ENCODE measurements at places on chromosomes 1 and 21.

DNA sequence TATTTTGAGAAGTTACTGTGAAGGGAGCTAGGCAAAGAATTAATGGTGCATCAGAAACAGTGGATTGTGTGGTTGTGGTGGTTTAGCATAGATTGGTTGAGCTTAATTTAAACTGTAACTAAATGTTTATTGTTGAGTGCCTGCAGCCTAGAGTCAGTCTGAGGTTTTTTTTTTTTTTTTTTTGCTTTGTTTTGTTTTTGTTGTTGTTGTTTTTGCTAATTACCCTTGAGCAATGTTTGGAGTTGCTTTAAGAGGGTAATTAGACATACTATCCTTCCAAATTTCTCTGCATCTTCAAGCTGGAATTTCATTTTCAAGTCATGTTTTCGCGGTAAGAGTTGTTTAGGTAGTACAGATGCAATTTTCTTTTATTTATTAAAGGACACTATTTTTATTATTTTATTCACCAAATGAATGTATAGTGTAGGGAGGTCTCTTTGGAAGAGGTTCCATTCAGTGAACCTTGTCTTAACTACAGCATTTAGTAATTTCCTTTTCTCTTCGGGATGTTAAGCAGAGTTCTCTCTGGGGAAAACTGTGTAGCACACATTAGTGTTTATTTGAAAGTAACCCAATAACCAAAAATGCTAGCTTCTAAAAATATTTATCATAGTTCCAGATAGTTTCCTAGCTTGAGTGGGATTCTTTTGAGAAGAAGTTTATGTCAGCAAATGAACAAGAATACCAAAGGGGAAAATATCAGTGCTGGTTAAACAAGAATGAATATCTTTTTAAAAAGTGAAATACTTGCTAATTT lies 82.3 kb downstream of the CLIC4 start:
- DNase-seq: no peak

- DNase-seq: no peak
These were observed 147.8 kb downstream of the TLR5 start for GRCh38 chr1:222995236-222995580.

DNA sequence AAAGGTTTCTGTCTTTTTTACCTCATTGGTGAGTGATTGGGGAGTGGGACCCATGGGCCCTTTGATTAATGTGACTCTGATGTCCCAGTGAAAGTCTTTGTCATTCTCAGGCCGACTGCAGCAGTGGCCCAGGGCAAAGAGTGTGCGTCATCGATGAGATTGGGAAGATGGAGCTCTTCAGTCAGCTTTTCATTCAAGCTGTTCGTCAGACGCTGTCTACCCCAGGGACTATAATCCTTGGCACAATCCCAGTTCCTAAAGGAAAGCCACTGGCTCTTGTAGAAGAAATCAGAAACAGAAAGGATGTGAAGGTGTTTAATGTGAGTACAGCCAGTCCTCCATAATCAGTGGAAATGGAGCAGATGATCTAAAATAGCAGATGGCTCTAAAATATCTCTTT lies 19.4 kb downstream of the NTPCR start:
- no peak for DNase-seq

DNA sequence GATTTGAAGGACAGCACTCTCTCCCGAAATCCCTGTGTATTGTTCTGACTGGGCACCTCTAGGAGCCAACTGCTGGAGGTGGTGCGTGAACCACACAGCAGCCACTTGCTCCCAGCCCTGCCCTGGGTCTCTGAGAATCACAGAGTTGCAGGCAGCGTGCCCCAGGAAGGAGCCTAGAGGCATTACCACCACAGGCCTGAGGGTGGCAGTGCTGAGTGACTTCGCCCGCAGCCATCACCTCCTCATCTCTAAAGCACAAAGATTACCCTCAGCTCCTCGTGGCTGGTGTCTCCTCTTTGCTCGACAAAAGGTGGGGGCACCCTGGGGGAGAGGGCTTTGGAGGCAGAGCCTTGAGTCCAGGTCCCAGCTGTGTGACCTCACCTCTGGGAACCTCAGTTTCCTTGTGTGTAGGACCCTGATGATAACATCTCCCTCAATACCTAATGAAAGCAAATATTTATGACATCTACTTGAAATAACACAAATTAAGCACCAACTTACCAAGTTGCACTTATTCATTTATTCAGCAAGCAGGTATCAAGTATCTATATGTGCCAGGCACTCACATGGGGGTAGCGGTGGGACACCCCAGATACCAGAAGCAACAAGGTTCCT lies 86.3 kb downstream of the VWA5B1 start:
- DNase-seq: no peak

GRCh38 chr1:237861944-237862343 lies 28.8 kb downstream of the ZP4 start:
- no peak for DNase-seq

- no peak for DNase-seq
These were observed 6.1 kb downstream of the GJC2 start for GRCh38 chr1:228155596-228156514.

DNA sequence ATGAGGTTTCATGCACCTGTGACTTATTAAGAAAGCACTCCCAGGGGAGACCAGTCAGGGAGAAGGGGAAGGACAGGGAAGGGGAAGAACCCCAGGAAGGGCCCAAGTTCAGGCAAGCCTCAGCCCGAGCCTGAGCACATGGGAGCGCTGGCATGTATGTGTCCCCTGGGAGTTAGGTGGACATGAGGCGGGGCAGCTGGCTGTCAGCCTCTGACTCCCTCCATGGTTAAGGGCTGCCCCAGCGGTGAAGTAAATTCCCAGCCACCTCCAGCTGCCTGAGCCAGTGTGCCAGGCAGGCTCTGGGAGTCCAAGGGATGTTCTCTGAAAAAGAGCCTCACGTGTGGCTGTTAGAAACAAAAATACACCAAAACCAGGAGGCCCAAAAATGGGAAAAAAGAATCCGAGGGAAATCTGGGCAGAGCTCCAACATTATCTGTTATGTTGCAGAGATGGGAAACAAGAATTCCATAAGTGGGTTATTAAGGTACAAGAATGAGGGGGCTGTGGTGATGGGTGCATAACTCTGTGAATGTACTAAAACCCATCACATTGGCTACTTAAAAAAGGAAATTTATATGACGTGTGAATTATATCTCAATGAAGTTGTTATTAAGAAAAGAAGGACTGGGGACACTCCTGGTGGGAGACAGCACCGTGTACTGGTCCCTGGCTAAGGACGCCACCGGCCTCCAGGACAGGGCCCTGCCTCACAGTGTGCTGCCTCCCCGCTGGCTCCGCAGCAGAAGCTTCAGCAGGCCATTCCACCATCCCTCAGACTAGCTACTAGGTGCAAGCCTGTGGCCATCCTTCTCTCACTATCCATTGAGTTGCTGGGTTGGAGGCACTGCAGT lies 18.7 kb downstream of the DMRTB1 start:
- peak; percentile 45 for DNase-seq

- DNase-seq: peak; percentile 6
These were observed at the start of gene CASQ1 for GRCh38 chr1:160189649-160190625. Gene CASQ1, plus strand, starts transcription at chr1:160190575. Its CDS starts 177 bp downstream, at chr1:160190752.

GRCh38 chr1:24027838-24028468 lies 47.8 kb upstream of the SRSF10 start:
- DNase-seq: no peak

- DNase-seq: peak; percentile 70
These were observed 45.5 kb downstream of the CACHD1 start for GRCh38 chr1:64515427-64515826.

GRCh38 chr1:237921306-237921705 lies 30.6 kb upstream of the ZP4 start:
- DNase-seq: no peak

DNA sequence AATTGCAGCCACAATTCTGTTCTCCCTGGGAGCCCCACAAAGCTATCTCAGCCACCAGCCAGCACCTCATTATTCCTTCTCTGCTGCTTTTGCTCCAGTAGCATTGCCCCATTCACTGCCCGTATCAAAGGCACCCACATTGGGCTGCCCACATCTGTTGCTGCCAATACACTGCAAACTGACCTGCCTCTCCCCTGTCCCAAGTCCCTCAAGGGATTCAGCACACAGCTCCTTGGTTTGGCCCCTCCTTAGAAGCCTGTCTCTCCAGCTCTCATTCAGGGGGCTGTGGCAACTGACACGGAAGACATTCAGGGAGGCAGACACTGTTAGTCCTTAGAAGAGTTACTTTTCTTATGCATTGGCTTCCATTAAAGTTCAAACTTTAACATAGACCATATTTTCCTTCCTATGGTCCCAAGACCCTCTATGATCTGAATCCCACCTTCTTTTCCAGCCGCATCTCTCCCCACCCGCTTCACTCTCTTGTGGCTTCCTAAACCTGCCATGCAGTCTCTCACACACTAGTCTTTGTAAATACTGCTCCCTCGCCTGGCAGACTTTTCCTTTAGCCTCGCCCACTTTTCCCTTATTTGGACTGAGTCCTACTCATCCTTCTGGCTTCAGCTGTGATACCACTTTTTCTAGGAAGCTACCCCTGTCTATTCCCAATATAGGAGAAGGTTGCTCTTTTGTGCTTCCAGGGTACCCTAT lies 19.3 kb upstream of the KLHDC8A start:
- no peak for DNase-seq

- no peak for DNase-seq
These were observed 870 bp downstream of the FBXO28 start for GRCh38 chr1:224114787-224115175.

- DNase-seq: no peak
These were observed 14.4 kb downstream of the SLC5A9 start for GRCh38 chr1:48236716-48237470.

- DNase-seq: no peak
These were observed 765 bp upstream of the BMP8A start for GRCh38 chr1:39490596-39491145.

- no peak for DNase-seq
These were observed 100.7 kb downstream of the SLC16A1 start for GRCh38 chr1:112855152-112855828.

DNA sequence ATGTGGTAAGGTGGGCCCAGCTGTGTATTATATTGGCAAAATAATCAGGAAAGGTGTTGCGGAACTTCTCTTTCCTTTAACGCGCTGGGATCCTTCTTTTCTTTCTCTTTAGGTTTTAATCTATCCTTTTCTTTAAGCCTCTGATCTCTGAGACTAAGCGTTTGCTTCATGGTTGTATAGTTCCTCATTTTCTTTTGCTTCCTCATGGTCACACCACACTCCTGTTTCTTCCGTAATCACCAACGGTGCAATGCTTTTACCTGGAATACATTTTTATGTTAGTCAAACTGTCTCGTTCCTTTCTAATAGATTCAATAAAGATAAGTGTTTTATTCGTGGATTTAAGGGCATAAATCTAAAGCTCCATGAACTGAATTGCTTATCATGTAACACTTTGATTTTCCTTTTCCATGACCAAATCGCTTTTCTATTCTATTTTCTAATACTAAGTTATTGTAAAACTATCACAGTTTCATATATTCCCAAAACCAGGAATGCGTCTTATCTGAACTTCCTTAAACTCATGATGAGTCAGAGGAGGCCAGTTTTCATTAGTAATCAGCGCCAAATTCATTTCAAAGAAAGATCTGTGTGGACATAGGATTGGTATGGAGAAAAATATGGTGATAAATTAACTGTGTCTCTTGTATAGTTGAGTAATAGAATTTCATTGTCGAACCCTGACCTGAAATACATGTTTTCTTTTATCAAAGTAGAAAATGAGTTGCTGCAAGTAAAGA lies 12.2 kb downstream of the SDCCAG8 start:
- no peak for DNase-seq

GRCh38 chr21:38680401-38680800 lies 125.3 kb upstream of the ETS2 start:
- DNase-seq: no peak

DNA sequence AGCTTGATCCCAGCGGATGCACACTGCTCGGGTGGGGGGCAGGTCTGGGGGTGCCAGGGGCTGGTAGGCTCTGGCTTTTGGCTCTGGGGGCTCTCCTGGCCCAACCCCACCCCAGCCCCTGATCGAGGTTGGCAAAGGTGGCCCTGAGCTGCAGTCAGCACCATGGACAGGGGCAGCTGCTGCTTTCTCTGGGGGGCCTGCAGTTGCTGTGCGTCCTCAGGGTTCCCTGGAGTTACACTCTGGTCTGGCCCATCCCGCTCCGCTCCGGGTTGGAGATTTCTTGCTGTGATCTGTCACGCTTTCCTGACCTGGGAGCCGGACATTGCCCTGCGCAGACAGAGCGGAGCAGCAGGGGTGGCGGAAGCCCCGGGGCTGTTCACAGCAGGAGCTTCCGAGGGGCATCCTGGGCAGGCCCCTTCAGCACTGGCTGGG lies 8.0 kb upstream of the PLCH2 start:
- no peak for DNase-seq

DNA sequence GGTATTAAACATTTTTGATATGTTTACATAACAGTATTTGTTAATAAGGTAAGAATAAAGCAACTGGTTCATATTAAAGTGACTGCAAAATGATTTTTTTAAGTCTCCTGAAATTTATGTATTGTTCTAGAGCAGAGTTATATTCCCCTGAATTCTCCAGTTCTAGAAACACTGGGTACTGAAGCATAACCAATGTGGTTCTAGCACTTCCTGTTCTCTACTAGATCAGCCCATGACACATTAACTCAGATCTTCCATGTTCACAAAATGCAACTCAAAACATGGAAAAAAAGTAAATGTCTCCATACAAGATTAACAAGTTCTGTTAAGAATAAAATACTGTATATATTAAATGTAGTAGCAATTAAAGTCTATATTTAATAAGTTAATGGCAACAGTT lies 3.9 kb downstream of the NEGR1 start:
- no peak for DNase-seq

DNA sequence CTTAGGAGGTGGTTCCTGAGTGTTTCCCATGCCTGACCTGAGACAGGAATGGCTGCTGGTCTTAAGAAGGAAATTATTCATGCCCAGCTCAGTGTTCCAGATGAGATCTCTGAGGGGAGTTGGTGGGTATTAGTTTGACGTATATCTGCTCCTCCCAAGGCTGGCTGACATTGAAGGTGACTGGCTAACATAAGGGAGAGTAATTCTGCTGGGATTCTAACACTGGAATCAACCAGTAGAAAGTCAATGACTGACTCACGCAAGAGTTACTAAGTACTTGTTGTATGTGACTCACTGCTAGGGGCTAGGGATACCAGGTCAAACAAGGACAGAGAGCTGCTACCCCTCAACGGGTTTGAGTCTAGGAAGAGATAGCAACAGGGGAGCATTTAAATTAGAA lies 177.3 kb downstream of the CACNA1E start:
- DNase-seq: no peak

DNA sequence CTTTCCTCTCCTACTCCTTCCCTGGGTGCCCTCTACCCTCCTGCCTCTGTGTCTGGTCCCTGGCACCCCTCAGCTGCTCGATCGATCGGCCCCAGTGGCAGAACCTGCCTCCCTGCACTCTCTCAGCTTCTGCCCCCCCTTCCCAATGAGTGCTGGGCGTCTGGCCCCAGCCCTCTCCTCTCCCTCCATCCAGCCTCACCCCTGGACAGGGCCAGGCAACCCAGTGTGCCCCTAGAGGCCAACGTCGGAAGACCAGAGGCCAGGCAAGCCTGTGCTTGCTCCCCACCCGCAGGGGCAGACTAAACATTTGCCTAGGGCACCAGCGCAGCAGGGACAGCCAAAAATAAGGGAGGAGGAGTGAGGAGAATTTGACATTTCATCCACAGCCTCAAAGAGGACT lies 43.5 kb downstream of the LGR6 start:
- DNase-seq: peak; percentile 35
